HFFc6 (cell line): ENCODE measurements at places on chromosomes 7 and 10.

- DNase-seq, result peak; percentile 35
Observed at GRCh38 chr7:34430456-34430855, 227.6 kb upstream of the NPSR1 start.

- DNase-seq, result peak; percentile 46
Observed at GRCh38 chr7:83677180-83677866, 28.4 kb upstream of the SEMA3E start.

- no peak for DNase-seq
Observed at GRCh38 chr7:106110238-106110560, 1.9 kb downstream of the SYPL1 start.

DNA sequence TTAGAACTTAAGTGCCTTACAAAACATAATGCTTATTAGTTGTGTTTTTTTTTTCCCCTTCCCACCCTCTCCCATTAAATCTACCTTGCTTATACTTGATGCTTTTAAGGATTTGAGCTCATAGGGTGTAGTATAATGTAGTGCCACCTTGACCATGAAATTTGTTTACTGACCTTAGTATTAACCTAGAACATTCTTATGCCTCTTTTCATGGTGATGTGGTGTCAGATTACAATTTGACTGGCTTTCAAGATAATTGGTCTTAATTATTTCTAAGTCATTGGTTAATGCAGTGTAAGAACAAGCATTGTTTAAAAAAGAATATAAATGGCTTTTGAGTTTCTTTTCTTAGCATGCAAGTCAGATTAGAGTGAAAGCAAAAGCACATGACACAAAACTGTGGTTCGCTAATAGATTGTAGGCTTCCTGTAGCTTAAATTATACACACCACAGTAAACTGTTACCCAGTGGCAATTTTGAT is 61.8 kb downstream of the ADD3 start:
- DNase-seq, result no peak

DNA sequence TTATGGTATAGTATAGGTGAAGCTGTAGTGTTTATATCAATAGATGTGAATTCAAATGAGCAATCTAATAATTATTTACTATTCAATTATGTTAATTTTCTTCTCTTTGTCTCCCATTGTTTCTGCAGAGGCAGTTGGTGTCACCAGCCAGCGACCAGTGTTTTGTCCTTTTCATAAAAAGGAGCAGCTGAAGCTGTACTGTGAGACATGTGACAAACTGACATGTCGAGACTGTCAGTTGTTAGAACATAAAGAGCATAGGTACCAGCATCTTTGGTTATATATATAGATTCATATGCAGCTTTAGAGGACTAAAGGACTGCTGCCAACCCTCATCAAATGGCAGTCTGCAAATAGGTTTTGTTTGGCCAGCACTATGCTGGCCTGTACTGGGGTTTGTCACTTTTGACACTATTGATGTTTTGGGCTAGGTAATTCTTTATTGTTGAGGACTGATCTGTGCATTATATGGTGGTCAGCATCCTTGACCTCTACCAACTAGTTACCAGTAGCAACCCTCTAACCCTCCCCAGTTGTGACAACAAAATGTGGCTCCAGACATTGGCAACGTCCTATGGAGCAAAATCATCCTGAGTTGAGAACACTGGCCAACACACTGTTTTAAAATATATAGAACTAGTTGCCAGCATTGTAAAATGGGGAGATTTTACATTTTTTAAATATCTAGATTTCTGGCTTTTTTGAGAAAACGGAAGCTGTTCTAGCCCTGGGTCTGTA is 59.2 kb downstream of the TRIM24 start:
- no peak for DNase-seq

GRCh38 chr10:100927266-100927665 is 14.5 kb downstream of the SLF2 start:
- DNase-seq, result no peak

DNA sequence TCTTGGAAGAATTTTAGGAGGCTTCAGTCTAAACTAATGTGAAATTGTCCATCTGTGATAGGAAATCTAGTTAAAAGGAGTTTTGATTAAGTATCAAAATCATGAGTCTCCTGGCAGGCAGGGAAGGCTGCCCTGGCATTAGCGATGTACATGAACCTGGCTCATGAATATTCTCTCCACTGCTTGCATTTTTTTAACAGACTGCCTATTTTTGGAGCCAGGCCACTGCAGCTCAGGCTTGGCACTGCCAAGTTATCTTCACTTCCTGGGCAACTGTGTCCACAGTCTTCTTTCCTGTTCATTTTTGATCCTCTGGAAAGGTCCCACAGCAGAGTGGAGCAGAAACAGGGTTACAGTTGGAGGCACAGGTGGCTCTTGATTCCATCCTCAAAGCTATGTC is 7.0 kb downstream of the GPR26 start:
- no peak for DNase-seq
